SW 1271 (cell line): ENCODE measurements at places on chromosomes 6 and 20.

- DNase-seq = no peak
These were observed 5.6 kb upstream of the IFNGR1 start for GRCh38 chr6:137224799-137225198.

- no peak for DNase-seq
These were observed 20.3 kb downstream of the SNTA1 start for GRCh38 chr20:33423141-33423834.

- DNase-seq = no peak
These were observed 69.2 kb downstream of the MTFR2 start for GRCh38 chr6:136180704-136181511.

- DNase-seq = no peak
These were observed 4.2 kb upstream of the BLCAP start for GRCh38 chr20:37531856-37532255.

DNA sequence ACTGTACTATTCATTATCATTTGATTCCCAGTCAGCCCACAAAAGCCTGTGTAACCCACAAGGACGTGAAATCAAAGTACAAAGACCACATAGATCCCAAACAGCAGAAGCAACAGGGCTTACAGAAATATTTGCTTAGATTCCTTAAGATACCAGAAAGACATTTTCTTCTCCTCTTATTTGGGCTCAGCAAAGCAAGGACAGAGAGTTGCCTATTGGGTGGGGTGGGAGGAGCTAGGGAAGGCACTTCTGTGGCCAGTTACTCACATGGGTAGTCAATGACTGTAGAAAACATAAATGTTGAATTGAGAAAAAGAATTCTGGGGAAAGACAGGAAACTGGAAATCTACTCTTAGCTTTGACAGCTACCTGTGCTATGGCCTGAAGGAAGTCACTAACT lies 19.8 kb downstream of the PDE7B start:
- no peak for DNase-seq

- DNase-seq = no peak
These were observed 1.5 kb upstream of the TAAR6 start for GRCh38 chr6:132568611-132569010.

- no peak for DNase-seq
These were observed 78.4 kb upstream of the FBXL4 start for GRCh38 chr6:99026135-99026534.

- no peak for DNase-seq
These were observed 5.2 kb upstream of the MAK start for GRCh38 chr6:10843554-10843953.

DNA sequence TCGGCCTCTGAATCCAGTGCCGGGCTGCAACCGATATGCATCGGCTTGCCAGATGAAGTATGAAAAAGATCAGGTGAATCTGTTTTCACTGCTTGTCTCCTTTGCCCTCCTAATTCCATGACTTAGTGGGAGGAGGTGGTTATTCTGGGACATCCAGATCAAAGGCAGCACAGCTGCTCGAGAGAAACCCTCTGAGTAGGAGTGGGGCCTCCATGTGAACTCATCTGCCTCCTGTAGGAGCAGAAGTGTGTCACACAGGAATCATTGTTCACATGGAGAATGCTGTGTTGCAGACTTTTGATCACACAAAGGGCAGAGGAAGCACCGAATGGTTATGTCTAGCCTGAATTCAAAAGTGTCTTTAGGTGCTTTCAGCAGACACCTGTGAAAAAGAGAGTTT lies 73.1 kb upstream of the SLC22A1 start:
- no peak for DNase-seq
